ENCODE measurements at places on chromosomes 7 and 10. TPM values are rescaled to one million over a fixed set of nuclear protein-coding genes. Genes with fewer than 3 reads are reported as not detected.

LIPM gene
- total RNA-seq = 0.13 TPM

TRDMT1 gene
- total RNA-seq = 5.2 TPM

MRPL43 gene
- 51.2 TPM for total RNA-seq

DNAH11 gene
- total RNA-seq = 0.92 TPM

FAM237B gene
- total RNA-seq = not detected

WEE2 gene
- total RNA-seq = not detected

CLCN1 gene
- 0.07 TPM for total RNA-seq
